ENCODE measurements at places on chromosomes 12 and 14. TPM values are rescaled to one million over a fixed set of nuclear protein-coding genes. Genes with fewer than 3 reads are reported as not detected.

The KLRC1 gene
- total RNA-seq: not detected

The LMNTD1 gene
- not detected for total RNA-seq

The TAS2R7 gene
- total RNA-seq: not detected

The SLC4A8 gene
- 1.8 TPM for total RNA-seq

The CLEC2A gene
- total RNA-seq: not detected

The OTX2 gene
- total RNA-seq: not detected

The MSRB3 gene
- total RNA-seq: 10.7 TPM

DNA sequence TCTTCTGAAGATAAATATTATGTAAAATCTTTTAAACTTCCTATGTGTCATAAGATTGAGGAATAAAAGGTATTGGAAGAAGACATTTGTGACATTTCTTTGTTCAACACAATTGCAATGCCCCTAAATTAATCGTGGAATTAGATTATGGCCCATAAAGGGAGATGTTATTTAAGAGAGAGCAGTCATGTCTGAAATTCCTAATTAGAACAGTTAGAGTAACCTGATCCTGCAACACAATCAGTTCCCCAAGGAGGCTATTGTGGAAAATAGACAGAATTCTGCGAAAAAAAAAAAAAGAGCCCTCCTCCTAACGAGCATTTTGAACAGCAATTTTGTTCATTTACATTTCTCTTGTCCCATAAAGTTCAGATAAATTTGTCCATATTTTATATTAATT is 339.5 kb downstream of the PAWR start:
- no peaks in the 10 kb centered on the region for H3K27me3 ChIP-seq
- no peak for DNase-seq
- H3K4me1 ChIP-seq: no peaks in the 10 kb centered on the region
- H3K27ac ChIP-seq: no peak overlapping the region
- H3K4me3 ChIP-seq: no peak overlapping the region

DNA sequence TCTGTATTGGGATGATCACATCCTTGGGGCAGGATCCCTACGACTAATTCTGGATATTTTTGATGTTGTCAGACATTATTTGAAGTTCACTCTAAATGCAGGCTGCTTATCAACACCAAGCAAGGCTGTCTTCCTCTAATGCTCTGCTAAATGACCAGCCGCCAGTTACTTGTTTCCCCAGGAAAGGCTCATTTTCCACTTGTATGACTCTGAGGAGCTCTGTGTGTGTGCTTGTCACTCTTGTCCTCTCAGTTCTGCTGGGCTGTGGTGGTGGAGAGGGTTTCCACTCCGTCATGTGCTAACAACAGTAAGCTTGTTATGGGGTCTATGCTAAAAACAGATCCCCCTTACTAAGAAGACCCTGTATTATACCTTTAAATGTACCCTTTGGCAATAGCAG is 42.1 kb downstream of the ATL1 start:
- no peak overlapping the region for H3K27ac ChIP-seq
- no peaks in the 10 kb centered on the region for H3K27me3 ChIP-seq
- DNase-seq: no peak

GRCh38 chr12:120760349-120761254 is 35.0 kb downstream of the ACADS start:
- no peak overlapping the region for H3K4me3 ChIP-seq
- H3K4me1 ChIP-seq: peaks cover 4% of the 10 kb centered on the region
- peaks cover 9% of the 10 kb centered on the region for H3K36me3 ChIP-seq
- peak overlapping the region; percentile 53 for H3K27ac ChIP-seq

GRCh38 chr14:64806202-64806861 is 73.4 kb downstream of the SPTB start:
- H3K27me3 ChIP-seq: no peaks in the 10 kb centered on the region
- no peaks in the 10 kb centered on the region for H3K36me3 ChIP-seq
- DNase-seq: peak; percentile 30
- H3K4me3 ChIP-seq: no peak overlapping the region
- peaks cover 7% of the 10 kb centered on the region for H3K4me1 ChIP-seq
- no peak overlapping the region for H3K27ac ChIP-seq

- H3K4me3 ChIP-seq: no peak overlapping the region
- H3K36me3 ChIP-seq: peaks cover 64% of the 10 kb centered on the region
- H3K4me1 ChIP-seq: peaks cover 36% of the 10 kb centered on the region
- H3K27me3 ChIP-seq: no peaks in the 10 kb centered on the region
Measured at GRCh38 chr12:6464531-6464930, 5.9 kb downstream of the VAMP1 start.

DNA sequence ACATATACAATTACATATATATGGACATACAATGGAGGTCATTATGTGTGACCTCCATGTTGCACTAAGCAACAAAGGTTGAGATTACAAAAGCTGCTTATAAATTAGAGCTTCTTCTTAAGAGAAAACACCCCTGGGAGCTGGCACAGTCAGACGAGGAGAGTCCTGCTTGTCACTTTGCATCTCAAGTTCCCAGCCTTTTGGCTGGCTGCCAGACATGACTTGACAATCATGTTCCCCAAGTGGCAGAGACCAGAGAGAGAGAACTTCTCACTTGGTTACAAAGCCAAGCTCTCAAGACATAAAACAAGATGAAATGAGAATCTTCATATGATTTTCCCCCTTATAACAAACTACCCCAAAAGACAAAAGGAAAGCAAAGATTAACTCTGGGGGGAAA is 8.5 kb upstream of the SYNJ2BP start:
- no peaks in the 10 kb centered on the region for H3K27me3 ChIP-seq
- no peak for DNase-seq
- H3K4me3 ChIP-seq: no peak overlapping the region
- H3K36me3 ChIP-seq: no peaks in the 10 kb centered on the region
- no peaks in the 10 kb centered on the region for H3K4me1 ChIP-seq
- no peak overlapping the region for H3K27ac ChIP-seq
